ENCODE measurements at places on chromosomes 2 and 18.

GRCh38 chr2:228197504-228197903, 16.0 kb upstream of the SPHKAP start:
- no peak for DNase-seq

DNA sequence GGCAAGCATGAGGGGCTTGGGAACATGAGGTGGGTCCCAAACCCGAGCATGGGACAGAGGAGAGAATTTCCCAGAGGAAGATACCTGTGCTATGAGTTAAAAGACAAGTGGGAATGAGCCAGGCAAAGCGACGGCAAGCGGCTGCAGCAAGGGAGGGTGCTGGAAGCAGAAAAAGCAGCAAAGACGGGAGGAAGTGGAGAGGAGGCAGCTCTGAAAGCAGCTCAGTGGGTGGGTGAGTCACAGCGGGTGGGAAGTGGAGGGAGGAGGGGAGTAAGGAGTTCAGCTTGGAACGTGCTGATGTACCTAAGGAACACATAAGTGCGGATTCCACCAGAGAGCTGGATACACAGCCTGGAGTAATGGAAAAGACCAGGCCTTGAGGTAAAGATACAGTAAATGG, 41.4 kb downstream of the THUMPD2 start:
- peak; percentile 53 for DNase-seq

GRCh38 chr2:219308142-219309101, 779 bp downstream of the PTPRN start:
- DNase-seq, result peak; percentile 86

- DNase-seq, result no peak
Observed at GRCh38 chr2:217614498-217614897, 388.3 kb downstream of the TNS1 start.

DNA sequence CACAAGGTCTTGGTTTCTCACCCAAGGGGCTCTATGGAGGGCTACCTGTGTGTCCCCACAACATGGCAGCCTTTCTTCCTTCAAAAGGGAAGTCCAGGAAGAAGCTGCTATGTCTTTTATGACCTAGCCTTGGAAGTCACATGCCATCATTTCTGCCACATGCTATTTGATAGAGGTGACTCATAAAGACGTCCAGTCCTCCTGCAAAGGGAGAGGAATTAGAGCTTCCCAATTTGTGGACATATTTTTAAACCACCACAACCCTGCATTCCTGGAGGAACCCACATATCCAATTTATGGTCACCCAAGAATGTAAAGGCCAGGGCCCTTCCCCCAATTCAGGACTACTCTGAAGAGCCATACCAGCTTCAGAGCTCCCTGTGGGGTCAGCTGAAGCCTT, 246.2 kb downstream of the CYP26B1 start:
- DNase-seq, result no peak

DNA sequence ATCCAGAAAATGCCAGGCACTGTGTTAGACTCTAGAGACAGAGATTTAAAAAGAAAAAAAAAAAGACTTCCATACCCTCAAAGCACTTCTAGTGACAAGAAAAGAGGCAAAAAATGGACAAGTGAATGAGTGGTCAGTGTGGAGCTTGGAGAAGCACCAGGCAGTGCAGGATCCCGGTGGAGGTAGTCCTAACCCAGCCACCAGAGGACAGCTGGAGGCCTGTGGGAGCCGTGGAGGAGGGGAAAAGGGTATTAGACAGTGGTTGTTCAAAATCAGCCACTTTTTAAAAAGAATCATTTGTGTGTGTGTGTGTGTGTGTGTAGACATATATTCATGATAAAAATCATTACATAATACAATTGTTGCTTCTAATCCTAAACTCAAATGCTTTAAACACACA, 32.8 kb upstream of the EPAS1 start:
- DNase-seq, result no peak

GRCh38 chr2:2730301-2730833, 399.3 kb upstream of the MYT1L start:
- no peak for DNase-seq

DNA sequence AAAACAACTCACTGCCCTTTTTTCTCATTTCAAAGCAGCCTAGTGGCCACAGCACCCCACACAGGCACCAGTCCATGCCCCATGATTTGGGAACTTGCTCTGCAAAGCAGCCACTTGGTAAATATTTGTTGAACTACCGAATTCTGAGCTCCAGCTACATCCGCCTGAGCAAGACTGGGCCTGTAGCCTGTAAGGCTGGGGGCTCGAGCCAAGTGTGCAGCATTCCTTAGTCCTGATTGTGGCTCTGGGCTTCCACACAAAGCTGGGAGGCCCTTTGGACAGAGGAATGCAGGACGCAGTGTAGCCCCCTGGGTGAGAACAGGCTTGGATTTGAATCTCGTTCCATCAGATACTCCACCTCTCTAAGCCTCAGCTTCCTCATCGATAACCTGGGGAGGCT, 88.4 kb downstream of the ACTR2 start:
- DNase-seq, result peak; percentile 44

DNA sequence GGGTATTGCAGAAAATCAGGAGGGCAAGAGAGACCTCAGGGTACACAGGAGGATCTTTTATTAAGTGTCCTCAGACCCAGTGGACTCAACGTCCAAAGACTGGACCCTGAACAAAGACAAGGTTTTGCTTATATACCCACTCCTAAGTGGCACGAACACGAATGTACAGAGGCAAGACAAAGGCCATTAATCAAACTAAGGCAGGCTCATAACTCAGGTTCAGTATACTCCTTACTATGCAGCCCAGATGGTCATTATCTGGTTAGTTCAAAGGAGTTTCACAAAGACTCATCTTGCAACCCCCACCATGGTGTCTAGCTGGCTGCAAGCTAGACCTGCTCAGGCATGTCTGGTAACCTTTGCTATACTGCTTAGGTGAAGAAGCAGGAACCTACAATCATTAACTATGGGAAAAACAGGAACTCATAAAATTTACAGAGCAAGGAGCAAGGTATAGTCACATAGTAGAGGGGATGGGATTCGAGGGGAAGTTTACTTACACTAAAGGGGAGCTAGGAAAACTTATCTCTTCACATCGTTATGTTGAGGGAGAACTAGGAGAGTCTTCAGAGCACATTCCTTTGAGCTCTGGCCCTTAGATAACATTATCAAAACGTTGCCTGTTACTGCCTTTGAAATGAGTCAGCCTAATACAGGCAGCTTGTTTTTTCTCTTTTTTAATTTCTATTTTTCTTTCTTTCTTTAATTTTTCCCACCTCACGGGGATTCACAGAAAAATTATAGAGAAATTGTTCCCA, 33.9 kb downstream of the SLC4A3 start:
- DNase-seq, result no peak

- no peak for DNase-seq
Observed at GRCh38 chr2:220064111-220065030, 436.9 kb downstream of the SLC4A3 start.

GRCh38 chr18:32975163-32975436, 202.3 kb upstream of the KLHL14 start:
- DNase-seq, result no peak

GRCh38 chr2:102848366-102848839, 86.6 kb downstream of the TMEM182 start:
- DNase-seq, result peak; percentile 91

DNA sequence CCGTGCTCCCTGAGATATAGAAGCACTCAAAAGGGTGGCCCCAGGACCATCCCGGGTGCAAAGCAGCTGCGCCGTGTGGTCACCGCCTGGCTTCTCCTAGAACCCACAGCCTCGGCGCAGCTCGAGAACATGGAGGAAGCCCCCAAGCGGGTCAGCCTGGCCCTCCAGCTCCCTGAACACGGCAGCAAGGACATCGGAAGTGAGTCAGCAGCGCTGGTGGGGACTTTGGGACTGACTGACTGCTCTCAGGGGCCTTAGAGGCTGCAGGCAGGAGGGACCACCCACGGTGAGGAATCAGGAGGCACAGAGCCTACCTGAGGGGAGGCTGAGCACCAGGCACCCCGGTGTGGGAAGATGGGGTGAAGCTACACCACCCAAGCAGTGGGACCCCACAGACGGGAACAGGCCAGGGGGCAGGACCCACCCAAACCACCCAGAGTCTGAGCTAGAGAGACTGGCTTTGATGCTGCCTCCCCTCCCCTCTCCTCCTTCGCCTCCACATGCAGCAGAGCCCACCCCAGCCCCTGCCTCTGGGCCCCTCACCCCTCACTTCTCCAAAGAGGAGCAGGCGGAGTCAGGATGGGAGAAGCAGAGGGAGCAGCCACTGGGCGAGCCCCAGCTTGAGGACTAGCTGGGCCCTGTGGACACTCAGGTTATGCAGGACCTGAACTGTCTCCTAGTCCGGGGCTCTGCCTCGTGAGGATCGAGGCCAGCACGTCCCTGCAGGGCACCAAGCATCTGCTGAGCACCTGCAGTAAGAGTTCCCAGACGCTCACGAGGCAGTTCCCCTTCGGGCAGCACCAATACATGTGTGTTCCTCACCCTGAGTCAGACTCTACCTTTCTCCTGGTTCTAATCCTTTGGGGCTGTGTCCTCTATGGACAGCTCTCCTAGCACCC, 28.7 kb downstream of the MTERF4 start:
- no peak for DNase-seq

- DNase-seq, result peak; percentile 3
Observed at GRCh38 chr2:226063704-226064440, 664.4 kb downstream of the NYAP2 start.

DNA sequence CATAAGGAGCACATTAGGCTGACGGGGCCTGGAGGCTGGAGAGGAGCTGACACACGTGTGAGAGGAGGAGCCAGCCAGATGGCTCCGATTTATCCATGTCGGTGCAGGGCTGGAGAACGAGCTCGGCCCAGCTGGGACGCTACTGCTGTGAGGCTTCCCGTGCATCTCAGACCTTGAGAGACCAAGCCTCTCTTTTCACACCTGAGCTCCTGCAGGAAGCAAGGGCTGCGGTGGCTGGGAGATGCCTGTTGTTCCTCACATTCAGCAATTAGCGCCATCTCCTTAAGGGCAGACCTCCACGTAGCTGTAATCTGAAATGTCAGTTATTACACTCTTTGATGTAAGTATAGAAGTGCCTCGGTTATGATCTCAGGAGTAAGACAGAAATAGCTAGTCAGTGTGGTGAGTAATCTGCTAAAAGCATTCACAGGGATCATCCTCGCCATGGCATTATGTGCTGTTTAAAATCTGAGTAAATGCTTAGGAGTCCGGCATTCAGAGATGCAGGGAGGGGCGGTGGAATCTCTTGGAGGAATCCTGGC, 107.9 kb downstream of the PRKCE start:
- peak; percentile 36 for DNase-seq

GRCh38 chr2:86360776-86361175, 23.4 kb upstream of the REEP1 start:
- peak; percentile 36 for DNase-seq

GRCh38 chr18:32302806-32303205, 113.0 kb downstream of the MEP1B start:
- DNase-seq, result no peak

- DNase-seq, result no peak
Observed at GRCh38 chr2:27795868-27796277, 24.4 kb downstream of the MRPL33 start.

DNA sequence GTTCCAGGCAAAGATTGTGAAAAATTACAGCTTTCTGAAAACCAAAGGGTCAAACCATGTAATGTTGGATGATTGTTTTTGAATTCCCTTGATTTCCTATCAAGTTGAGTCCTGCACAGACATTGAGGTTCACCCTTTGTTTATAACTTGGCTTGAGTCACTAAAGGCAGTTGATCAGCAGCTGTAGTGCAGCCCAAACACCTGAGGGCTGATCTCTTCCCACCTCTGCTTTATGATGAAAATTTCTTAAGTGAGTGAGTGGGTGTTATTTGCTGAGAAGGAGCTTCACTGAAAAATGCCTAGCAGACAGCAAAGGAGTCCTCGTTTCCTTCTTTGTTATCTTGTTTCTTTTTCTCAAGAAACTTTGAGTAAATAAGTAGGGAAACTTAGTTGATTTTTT, 31.9 kb upstream of the BMPR2 start:
- peak; percentile 58 for DNase-seq

DNA sequence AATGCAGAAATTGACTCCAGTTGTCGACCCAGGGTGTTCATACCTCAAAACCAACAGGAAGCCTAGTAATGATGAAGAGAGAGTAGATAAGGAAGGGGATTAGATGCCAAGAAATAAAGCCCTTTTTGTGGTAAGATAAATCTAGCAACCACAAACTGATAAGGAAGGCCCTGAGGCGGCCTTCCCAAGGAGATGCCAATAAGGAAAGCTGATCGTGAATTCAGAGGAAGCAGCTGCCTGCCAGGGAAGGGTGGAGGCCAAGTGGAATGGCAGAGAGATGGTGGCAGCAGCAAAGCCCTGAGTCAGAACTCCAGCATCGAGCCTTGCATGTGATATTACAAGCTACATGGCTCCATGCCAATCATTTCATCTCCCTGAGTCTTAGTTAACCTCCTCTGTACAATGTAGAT, 126.3 kb downstream of the IRS1 start:
- DNase-seq, result peak; percentile 20

DNA sequence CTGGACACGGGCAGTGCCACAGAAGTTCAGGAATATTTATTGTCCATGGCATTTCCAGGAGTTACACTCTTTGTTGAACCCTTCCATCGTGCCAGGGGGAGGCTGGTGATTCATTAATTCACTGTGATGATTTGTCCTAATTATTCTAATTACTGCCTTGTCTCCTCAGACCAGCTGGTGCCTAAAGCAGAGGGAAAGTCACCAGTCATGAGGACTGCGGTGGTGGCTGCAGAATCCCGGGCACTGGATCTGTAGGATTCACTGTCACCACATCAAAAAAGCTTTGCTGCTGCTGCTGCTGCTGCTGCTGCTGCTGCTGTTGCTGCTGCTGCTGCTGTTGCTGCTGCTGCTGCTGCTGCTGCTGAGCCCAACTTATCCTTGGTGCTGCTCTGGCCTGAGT, 908.2 kb downstream of the TSN start:
- DNase-seq, result no peak

GRCh38 chr18:53756610-53756972, 467.9 kb downstream of the MBD2 start:
- no peak for DNase-seq

- DNase-seq, result no peak
Observed at GRCh38 chr2:220185766-220186305, 558.4 kb downstream of the SLC4A3 start.

DNA sequence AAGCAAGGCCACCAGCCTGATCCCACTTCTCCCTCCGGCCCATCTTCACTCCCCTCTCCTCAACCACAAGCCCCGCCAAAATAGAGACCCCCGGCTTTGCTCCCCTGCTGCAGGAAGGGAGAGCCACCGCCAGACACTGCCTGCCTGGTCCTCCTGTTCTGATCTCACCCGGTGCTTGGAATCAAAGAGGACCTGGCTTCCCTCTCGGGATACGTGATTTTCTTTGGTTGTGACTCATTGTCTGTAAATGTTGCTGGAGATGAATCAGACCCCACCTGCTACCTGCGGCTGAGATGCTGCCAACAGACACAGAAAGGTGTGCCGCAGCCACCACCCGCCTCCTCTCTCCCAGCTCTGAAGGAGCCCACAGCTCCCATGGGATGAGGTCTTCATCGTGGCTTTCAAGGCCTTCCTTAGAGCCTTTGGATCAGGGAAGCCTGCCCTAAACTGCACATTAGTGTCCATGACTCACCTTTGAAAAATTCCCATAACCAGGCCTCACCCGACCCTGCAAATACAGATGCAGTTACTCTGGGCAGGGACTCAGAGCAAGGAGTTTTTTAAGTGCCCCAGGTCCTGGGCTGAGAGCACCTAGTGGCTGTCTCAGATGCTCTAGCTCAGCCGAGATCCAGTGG, 79.4 kb upstream of the ZNF532 start:
- peak; percentile 84 for DNase-seq

GRCh38 chr2:2520401-2520811, 189.3 kb upstream of the MYT1L start:
- peak; percentile 78 for DNase-seq

All from ELF-1 (cell line).